ENCODE measurements at places on chromosomes 16 and 17.
A peak's percentile ranks its signal among the peaks of the same experiment; 100 is the strongest.

- peak; percentile 77 for DNase-seq
Observed at GRCh38 chr17:73192206-73192893, 505 bp upstream of the COG1 start.

DNA sequence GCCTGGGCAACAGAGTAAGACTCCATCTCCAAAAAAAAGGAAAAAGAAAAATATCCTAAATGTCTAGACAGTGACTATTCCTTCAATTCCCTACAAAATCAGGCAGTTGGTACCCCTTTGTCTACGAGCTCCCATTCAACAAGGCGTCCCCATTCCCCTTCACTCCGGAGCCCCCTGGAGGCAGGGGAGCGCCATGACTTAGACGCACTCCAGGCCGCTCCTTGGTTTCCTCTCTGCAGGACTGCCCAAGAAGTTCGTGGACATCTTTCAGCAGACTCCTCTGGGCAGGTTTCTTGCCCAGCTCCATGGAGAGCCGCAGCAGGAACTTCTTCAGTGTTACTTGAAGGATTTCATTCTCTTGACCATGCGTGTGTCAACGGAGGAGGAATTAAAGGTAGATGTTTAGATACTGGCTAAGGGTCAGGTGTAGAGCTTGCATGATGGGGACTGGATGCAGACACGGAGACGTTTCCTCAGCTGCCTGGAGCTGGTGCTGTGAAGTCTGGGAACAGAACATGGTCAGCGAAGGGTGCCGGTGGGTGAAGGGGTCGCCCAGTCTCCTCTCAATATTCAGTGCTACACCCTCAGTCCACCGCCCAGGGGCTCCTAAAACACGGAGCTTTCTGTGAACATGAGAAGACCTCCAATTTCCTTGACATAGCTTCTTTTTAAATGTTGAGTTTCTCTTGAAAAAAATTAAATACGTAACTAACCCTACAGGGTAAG is 53.3 kb upstream of the ENDOV start:
- peak; percentile 30 for DNase-seq

DNA sequence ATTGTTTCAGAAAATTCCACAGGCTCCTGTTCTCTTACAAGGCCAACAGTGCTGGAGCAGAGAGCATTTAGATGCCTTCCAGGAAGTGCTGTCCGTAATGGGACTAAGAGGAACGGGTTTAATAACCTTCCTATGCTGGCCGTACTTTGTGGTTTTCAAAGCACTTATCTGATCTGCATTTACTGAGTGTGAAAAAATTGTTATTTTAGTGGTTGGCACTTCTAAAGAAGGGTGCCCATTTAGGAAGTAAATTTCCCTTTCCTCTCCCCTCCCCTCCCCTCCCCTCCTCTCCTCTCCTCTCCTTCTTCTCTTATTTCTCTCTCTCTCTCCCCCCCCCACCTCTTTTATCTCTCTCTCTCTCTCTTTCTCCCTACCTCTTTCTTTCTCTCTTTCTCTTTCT is 72.0 kb upstream of the DNAJA2 start:
- DNase-seq = no peak

GRCh38 chr16:80883816-80884215 is 79.4 kb upstream of the CDYL2 start:
- DNase-seq = no peak

DNA sequence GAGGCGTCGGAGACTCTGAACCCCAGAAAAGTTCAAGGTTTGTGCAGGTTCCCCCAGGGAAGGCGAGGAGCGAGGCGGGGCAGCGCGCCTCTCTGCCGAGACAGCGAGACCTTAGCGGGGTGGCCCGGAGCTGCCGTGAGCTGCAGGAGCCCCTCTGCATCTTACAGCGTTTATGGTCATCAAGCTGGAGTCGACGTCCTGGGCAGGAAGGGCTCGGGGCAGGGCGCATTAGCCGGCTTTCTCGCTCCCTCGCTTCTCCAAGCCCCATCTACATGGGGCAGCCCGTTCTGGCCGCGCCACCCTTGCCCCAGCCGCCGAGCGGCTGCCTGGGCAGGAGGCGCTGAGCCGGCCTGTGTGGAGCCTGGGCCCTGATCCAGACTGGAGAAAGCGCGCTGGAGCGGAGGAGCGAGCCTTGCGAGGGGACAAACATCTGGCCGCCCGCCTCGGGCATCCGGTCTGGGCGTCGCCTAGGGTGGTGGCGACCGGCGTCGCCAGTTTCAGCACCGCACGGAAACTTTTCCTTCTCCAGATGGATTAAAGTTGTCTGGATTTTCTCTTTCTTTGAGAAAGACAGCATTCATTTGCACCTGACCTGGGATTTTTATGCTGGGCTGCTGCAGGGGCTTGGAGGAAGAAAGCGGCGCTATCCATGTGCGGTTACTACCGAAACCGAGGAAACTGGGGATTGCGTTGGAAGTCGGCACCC is 750 bp downstream of the TMEM132E start:
- DNase-seq = peak; percentile 17

DNA sequence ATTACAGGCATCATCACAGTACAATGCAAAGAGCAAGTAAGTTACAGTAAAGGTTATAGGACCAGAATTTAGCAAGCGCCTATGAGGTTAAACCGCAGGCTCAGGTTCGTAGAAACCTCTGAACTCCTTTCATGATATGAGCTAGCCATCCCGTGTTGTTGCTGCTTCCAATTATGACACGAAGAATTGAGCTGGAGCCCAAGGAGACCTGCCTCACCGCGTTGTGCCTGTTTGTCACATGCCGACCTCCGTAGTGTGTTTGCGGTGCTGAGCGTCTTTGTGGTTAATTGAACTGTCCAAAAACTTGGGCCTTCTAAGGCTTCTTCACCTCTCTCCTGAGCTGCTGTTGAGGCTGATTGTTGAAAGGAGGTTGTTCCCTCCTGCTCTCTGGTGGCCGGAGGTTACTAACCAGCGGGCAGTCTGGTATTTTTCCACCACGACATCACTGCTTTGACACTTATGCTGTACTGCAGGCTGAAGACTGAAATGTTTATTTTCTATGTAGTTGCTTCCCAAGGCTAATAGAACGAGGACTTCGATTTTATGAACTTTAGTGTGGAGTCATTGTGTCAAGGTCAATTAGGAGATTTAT is 67.5 kb downstream of the SEC14L1 start:
- DNase-seq = no peak

DNA sequence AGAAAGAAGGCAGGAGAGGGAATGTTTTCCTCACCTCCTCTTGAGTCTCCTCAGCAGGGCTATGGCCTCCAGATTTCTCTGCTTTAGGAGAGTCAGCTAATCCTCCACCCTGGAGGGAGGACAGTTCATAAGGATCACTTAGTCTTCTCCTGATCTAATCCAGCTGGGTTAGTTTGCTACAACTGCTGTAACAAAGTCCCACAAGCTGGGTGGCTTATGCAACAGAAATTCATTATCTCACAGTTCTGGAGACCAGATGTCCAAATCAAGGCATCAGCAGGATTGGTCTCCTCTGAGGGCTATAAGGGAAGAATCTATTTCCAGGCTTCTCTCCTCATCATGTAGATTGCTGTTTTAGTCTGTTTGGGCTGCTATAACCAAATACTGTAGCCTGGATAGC is 40.6 kb upstream of the XYLT1 start:
- no peak for DNase-seq

DNA sequence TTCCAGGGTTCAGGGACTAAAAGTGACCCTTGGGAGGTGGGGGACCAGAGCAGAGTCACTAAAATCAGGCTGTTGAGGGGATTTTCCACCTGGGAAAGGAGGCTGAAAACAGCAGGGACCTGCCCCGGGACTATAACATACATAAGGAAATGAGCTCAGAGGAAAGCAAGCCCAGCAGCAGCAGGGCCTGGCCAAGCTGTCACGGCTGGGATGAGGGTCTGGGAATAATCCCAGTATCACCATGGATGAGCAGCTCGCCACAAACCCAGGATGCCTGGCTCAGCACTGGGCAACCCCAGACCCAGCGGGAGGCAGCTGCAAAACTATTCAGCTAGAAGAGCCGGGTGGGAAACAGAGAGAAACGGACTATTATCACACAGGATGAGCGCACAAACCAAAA is 72.4 kb downstream of the RPH3AL start:
- DNase-seq = no peak

- DNase-seq = no peak
Observed at GRCh38 chr16:66144641-66145040, 221.8 kb upstream of the CDH5 start.

All from activated T-cell treated with anti-CD3 and anti-CD28 coated beads, Interleukin-2, amount 50 U/mL, for 72 hours (primary cell).